Activated naive CD4-positive, alpha-beta T cell treated with anti-CD3 and anti-CD28 coated beads, Interleukin-2, amount 10 ng/mL, durations not matched to agents 7 days and 5 days (primary cell): ENCODE measurements at places on chromosomes 7 and 10.

DNA sequence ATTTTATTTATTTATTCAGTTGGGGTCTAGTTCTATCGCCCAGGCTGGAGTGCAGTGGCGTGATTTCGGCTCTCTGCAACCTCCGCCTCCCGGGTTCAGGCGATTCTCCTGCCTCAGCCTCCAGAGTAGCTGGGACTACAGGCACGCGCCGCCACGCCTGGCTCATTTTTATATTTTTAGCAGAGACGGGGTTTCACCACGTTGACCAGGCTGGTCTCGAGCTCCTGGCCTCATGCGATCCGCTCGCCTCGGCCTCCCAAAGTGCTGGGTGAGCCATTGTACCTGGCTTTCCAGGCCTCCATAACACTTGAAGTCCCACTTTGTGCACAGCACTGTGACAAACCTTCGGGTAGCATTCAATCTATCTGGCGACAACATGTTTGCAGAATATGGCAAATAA, 1.0 kb upstream of the DCLRE1C start:
- H3K4me1 ChIP-seq, result peaks cover 68% of the 10 kb centered on the region
- H3K27ac ChIP-seq, result peak overlapping the region; percentile 97
- H3K27me3 ChIP-seq, result no peaks in the 10 kb centered on the region
- H3K36me3 ChIP-seq, result peaks cover 30% of the 10 kb centered on the region
- peak overlapping the region; percentile 80 for H3K4me3 ChIP-seq
- no peak for DNase-seq

DNA sequence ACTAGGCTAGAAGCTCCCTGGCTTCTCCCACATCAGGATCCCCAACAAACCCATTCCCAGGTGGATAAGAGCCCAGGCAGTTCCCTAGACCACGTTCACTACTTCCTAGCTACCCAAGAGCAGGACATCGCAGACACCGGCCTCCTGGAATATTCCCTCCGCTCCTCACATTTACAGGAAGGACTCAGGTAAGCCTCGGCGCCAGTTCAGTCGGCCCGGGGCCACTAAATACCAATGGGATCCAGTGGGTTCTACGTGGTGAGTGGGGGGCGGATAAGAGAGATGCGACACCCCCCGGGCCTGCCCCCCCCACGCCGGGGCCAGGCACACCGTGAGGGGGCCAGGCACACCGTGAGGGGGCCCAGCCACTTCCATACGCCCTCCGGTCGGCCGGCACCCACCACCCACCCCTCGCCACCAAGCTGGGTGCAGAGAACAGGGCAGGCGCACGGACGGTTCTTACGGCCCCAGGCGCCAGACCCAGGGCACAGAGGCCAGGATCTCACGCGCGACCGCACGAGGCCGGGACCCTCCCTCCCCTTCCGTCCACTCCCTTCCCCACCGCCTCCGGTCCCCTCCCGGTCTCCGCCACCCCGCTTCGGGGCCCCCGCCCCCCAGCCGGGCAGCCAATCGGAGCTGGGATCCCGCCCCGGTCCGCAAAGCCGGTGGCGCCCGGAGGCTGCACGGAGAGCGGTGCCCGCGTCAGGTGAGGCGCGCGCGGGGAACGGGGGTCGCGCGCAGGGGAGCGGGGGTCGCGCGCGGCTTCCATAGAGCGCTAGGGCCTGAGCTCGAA, at the start of gene BLVRA:
Gene BLVRA (plus strand): TSS at position 652 of the 793 bp plus-strand sequence. CDS start 12,479 bp downstream, outside the sequence.
- peak; percentile 83 for DNase-seq
- peaks cover 31% of the 10 kb centered on the region for H3K27me3 ChIP-seq
- H3K36me3 ChIP-seq, result peaks cover 2% of the 10 kb centered on the region
- peak within 1 kb of the TSS; percentile 80 for H3K4me3 ChIP-seq

- H3K4me3 ChIP-seq, result no peak overlapping the region
- H3K27ac ChIP-seq, result no peak overlapping the region
- H3K36me3 ChIP-seq, result no peaks in the 10 kb centered on the region
- H3K4me1 ChIP-seq, result no peaks in the 10 kb centered on the region
- no peaks in the 10 kb centered on the region for H3K27me3 ChIP-seq
These were observed 438.0 kb downstream of the ETV1 start for GRCh38 chr7:13551503-13551902.

DNA sequence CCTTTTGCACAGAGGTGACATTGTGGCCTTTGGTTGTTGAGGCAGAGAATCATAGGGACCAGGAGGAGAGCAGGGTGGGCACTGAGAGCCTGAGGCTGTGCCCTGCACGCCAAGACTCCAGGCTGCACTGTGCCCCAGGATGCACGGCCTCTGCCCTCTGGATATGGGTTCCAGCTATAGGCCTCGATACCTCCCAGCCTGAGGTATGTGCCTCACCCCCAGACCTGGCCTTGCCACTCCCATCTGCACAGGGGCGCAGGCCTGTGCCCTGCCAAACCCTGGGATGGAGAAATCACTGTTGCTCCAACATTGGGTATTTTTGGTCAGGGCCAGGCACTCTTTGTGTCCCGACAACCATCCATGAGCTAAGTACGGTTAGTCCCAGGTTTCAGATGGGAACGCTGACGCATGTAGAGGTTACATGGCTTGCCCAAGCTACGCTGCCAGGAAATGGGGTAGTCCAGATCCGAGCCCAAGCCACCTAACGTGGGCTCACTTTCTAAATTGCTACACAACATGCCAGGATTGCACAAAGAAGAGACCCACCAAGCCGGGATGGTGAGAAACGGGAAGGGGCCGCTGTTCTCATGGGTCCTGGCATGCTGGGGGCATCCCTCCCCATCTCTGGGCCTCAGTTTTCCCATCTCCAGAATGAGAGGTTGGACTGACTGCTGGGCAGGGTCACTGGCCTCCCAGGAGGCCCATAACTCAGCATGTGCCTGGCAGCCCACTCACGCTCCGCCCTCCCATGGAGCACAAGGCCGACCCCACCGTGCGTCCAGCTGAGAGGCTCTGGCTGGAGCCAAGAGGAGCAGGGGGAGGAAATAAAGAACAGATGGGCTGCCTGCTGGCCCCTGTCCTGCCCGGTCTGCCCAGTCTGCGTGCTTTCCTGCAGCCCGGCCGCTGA, 44.2 kb downstream of the ZCCHC24 start:
- H3K4me1 ChIP-seq, result no peaks in the 10 kb centered on the region
- H3K27ac ChIP-seq, result no peak overlapping the region
- no peaks in the 10 kb centered on the region for H3K36me3 ChIP-seq
- no peak for DNase-seq
- H3K27me3 ChIP-seq, result peaks cover 53% of the 10 kb centered on the region

GRCh38 chr7:44066494-44067063, 1.2 kb upstream of the PGAM2 start:
- H3K4me1 ChIP-seq, result peaks cover 3% of the 10 kb centered on the region
- H3K36me3 ChIP-seq, result peaks cover 6% of the 10 kb centered on the region
- H3K27me3 ChIP-seq, result peaks cover 36% of the 10 kb centered on the region
- no peak for DNase-seq

DNA sequence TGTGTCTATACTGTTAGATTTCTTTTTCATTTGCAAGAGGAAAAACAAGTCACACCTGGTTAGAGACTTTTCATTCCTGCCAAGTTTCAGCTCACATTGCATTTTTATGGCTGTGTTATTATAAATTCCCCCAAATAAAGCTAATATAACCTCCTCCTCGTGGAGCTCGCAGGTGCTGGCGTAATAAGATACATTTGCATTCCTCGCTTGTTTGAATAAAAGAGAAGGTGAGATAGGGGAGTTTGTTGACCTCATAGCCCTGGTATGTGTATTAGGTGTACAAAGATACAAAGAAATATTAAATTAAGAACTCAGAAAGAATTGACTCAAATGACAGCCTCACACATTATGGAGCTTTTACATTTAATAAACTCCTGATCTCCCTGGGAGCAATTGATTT, 257.7 kb upstream of the SP8 start:
- H3K27ac ChIP-seq, result no peak overlapping the region
- no peaks in the 10 kb centered on the region for H3K27me3 ChIP-seq
- DNase-seq, result no peak
- no peaks in the 10 kb centered on the region for H3K36me3 ChIP-seq
- no peaks in the 10 kb centered on the region for H3K4me1 ChIP-seq

- H3K27me3 ChIP-seq, result no peaks in the 10 kb centered on the region
- H3K36me3 ChIP-seq, result no peaks in the 10 kb centered on the region
- H3K4me3 ChIP-seq, result no peak overlapping the region
- no peak overlapping the region for H3K27ac ChIP-seq
- no peaks in the 10 kb centered on the region for H3K4me1 ChIP-seq
- DNase-seq, result no peak
These were observed 30.2 kb downstream of the DOCK1 start for GRCh38 chr10:126935263-126935946.

DNA sequence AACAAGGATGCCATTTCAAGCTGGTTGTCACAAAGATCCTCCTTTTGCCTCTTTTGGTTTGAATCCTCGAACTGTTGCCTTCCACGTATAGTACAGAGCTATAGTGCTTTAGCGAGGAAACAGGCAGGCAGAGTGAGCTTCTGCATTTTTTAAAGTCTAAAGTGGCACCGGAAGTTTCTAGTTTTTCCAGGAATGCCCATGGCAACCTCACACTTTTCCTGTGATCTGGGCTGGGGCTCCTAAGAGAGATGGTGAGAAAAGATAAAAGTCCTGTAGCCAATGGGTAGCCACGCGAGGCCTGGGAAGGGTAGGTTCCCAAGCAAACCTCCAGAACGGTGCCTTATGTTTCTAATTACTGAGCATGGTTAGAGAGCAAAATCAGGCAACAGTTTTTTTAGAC, 76.7 kb downstream of the CALD1 start:
- H3K27me3 ChIP-seq, result no peaks in the 10 kb centered on the region
- H3K27ac ChIP-seq, result peak overlapping the region; percentile 84
- H3K4me3 ChIP-seq, result no peak overlapping the region
- DNase-seq, result no peak
- H3K4me1 ChIP-seq, result peaks cover 39% of the 10 kb centered on the region
- peaks cover 39% of the 10 kb centered on the region for H3K36me3 ChIP-seq

DNA sequence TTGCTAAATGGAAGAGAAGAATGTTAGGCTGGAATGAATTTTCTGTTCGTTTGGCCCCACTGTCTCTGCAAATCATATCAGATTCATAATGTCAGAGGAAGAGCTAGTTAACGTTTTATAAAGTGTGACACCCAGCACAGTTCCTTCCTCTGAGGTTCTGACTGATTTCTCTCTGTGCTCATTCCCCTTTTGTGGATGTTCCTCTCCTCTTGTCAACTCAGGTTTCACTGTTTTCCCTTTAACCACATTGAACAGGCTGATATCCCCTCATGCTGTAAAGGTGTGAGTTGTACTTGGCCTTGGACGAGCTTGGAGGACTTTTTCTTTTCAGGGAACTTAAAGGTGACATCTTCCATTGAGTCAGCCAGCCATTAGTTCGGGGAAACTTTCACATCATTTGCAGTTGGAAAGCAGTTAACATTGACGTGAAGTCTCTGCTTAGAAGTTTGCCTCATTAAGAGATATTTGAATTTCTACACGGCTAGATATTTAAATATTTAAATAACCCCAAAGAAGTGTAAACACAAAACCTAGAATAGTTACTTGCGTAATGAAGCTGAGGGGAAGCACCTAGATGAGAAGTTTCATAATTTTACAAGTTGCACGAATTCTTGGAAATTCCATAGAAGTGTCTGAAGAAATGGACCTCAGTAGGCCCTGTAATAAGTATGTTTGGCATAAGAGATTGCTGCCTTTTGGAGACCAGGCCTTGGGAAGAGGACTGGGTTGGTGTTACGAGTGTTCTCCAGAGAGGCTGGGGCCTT, 101.5 kb upstream of the EGR2 start:
- no peak for DNase-seq
- H3K36me3 ChIP-seq, result no peaks in the 10 kb centered on the region
- no peak overlapping the region for H3K27ac ChIP-seq
- no peaks in the 10 kb centered on the region for H3K27me3 ChIP-seq

- no peaks in the 10 kb centered on the region for H3K27me3 ChIP-seq
- DNase-seq, result peak; percentile 63
- peaks cover 45% of the 10 kb centered on the region for H3K4me1 ChIP-seq
- peak overlapping the region; percentile 87 for H3K4me3 ChIP-seq
These were observed 1.2 kb downstream of the PIP4K2A start for GRCh38 chr10:22712956-22713852.

GRCh38 chr7:15317215-15317614, 244.6 kb downstream of the AGMO start:
- H3K4me3 ChIP-seq, result no peak overlapping the region
- no peaks in the 10 kb centered on the region for H3K27me3 ChIP-seq
- no peaks in the 10 kb centered on the region for H3K4me1 ChIP-seq
- H3K27ac ChIP-seq, result no peak overlapping the region
- no peak for DNase-seq
- no peaks in the 10 kb centered on the region for H3K36me3 ChIP-seq

DNA sequence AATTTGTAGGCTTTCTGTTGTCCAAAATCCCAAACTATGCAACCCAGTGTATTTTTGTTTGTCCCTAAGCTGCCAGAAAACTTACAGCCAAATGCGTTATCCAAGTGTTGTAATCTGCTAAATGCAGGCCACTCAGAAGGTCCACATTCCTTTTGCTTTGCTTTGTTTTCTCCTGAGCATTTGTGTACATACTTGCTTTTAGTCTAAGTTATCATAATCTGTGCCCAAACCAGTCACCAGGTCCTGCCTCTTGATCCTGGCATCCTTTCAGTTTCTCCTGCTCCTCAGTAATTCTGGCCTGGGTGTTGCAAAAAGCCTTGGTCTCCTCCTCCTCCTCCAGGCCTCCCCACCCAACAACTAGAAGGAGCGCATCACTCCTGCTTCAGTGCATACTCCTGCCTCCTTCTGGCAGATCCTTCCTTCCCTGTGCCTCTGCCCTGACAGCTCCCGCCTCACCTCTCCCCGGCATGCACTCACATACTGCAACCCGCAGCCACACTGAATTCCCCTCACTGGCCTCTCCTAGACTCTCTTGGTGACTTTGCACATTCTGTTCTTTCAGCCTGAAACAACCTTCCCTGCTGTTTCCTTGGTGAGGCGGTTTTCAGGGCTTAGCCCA, 2.3 kb downstream of the DENND2A start:
- H3K36me3 ChIP-seq, result no peaks in the 10 kb centered on the region
- no peak for DNase-seq
- no peak overlapping the region for H3K4me3 ChIP-seq
- no peak overlapping the region for H3K27ac ChIP-seq
- peaks cover 15% of the 10 kb centered on the region for H3K4me1 ChIP-seq

- no peak for DNase-seq
- no peaks in the 10 kb centered on the region for H3K27me3 ChIP-seq
- no peak overlapping the region for H3K27ac ChIP-seq
- H3K4me1 ChIP-seq, result no peaks in the 10 kb centered on the region
- H3K4me3 ChIP-seq, result no peak overlapping the region
- H3K36me3 ChIP-seq, result no peaks in the 10 kb centered on the region
These were observed 165.7 kb downstream of the SEMA3D start for GRCh38 chr7:85021101-85021704.

GRCh38 chr7:71752171-71752935, 620.4 kb downstream of the GALNT17 start:
- peak; percentile 44 for DNase-seq
- no peaks in the 10 kb centered on the region for H3K36me3 ChIP-seq
- no peak overlapping the region for H3K4me3 ChIP-seq
